Stimulated activated CD4-positive, alpha-beta T cell treated with anti-CD3 and anti-CD28 coated beads, Interleukin-15, amount 100 ng/mL, for 48 hours (primary cell): ENCODE measurements at places on chromosomes 7 and 10.
A peak's percentile ranks its signal among the peaks of the same experiment; 100 is the strongest.

- DNase-seq: no peak
These were observed 72.8 kb downstream of the PODXL start for GRCh38 chr7:131483586-131483985.

- no peak for DNase-seq
These were observed 56.2 kb upstream of the PPP2R2D start for GRCh38 chr10:131844529-131845084.

DNA sequence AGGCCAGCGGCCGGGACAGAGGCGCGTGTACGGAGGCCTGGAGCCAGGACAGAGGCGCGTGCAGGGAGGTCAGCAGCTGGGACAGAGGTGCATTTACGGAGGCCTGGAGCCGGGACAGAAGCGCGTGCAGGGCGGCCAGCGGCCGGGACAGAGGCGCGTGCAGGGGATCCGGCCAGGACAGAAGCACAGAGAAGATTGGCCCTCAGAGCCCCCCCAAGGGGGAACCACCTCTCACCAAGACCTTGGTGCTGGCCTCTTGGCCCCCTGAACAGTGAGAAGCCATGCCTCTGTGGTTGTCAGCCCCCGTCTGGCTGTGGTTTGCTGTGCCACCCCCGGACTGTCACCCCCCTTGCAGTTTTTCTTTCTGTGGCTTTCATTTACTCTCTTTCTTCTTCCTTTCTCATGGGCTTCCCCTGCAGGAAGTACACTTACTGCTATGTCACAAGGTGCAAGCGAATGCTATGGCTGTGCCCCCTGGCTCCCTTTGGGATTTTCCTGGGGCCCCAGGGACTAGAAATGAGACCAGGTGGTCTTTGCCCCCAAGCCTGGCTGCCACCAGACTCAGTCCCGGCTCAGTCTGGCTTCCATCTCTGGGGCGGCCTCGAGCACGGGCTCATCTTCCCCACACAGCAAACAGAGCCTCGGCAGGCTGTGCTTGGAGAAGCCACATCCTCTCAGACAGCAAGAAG, 41.1 kb downstream of the INSIG1 start:
- DNase-seq: no peak

DNA sequence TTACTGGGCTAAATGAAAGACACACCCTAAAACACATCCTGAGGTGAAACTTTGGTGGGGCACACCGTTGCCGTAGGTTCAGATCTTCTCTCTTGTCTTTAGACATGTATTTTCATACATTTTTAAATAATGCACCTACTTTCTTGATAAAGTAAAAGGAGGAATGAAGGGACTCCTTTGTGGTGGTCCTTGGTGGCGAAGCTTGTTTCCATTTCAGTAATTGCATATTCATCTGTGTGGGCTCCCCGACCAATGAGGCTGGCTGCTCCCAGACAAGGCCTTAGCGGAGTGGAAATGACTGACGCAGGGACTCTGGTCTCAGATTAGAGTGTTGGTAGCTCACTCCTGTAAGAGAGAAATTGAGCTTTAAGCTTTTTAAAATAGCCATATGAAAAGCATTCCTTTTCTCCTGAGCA, 815 bp downstream of the CCSER2 start:
- DNase-seq: peak; percentile 61

- no peak for DNase-seq
These were observed 536.5 kb downstream of the TNS3 start for GRCh38 chr7:47045207-47046051.

- no peak for DNase-seq
These were observed 97.2 kb downstream of the GALNT17 start for GRCh38 chr7:71229148-71229547.

DNA sequence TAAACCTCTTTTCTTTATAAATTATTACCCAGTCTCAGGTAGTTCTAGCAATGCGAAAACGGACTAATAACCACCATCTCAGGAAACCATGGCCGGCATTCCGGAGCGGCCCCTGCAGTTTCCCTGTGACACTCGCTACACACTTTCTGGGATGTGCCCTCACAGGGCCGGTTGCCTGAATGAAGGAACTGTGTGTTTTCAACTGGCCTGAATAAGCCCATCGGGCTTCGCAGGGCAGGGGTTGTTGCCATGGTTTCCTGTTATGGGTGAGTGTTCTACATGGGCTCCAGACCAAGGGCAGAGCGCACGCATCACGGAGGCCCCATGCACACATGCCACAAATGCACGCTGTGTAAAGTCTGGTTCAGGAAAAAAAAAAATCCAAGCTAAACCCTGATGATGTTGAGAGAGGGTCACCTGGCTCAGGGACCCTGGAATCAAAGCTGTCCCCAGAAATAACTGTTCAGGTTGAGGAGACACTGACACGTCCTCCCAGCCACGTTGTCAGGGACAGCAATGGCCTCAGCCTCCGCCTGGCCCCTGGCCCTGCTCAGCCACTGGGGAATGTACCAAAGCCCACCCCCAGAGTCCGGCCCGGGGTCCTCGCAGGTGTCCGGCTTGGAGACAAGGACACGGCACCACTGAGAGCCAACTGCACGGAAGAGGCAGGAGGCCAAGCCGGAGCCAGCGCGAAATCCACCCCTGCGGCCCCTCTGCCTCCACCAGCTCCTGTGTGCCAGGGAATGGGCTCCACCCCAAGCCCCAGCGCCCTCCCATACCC, 47.9 kb downstream of the STK32C start:
- no peak for DNase-seq

DNA sequence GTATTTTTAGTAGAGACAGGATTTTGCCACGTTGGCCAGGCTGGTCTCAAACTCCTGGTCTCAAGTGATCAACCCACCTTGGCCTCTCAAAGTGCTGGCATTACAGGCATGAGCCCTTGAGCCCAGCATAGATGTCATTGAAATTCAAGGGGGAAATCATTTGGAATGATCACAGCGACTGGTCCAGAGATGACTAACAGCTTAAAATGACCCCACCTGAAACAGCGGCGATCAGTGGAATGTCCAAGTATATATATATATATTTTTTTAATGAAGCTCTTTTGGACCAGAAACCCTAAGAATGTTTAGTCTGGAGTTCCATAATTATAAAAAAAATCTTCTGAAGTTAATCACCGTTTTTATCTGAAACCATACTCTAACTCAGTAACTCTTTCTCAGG, 12.5 kb upstream of the AKR1E2 start:
- no peak for DNase-seq

- DNase-seq: no peak
These were observed 66.4 kb upstream of the SEC61G start for GRCh38 chr7:54825368-54825767.

DNA sequence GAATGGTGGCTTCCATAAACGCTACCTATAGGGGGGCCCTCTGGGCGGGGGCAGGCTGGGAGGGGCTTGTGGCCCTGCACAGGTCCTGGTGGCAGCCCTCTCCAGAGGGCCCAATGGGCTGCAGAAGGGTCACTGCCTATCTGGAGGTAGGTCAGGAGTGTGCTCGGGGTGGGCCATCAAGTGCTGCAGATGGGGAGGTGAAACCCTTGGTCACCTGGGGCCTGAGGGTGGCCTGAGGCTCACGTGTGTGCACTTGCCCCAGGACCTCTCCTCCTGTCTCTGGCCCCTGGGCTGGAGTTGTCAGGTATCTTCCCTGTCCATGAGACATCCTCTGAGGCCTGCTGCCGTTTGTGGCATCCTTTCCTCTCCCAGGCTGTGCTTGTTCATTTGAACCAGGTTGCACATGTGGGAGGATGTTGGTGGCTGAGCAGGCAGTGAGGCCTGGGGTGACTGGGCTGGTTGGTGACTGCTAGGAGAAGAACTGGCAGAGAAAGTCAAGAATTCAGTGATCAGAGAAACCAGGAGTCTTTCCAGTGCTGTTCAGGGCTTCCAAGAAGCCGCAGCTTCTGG, 21.1 kb upstream of the SH2D4B start:
- no peak for DNase-seq

DNA sequence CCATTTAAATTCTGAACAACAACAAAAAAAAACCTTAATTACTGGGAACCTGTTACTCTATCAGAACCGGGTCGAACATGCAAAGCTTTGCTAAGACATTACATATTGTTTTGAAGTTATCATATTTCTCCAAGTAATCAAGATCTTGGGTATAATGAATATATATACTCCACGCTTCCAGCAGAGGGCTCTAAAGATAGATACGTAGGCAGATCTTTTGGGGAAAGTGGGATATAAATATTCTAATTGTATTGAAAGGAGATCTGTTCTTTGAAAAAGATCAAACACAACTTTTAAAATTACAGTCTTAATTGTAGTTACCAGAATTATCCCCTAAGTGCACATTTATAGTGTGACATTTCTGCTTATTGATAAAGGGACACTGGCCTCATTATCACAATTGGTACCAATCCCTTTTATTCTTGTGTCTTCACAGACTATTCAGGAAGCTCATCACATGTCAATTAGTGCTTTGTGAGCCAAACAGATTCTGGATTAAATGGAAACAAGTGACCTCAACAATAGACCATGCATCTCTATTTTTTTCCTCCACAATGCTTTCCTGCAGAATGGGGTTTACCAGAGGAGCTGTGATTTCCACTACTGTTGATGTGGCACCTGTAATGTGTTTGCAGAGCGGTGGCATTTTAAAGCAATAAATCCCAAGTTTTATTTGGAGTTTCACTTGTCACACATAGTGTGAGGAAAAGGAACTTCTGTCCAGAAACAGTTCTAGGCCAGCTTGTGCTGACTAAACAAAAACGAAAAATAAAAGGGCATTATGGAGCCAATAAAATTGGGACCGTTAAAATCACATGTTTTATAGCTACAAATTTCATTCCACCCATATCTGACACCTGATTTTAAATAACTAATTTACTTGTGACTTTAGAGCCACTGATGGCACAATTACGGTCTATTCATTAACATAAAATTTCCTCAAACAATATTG, 122.4 kb downstream of the CTTNBP2 start:
- DNase-seq: no peak

GRCh38 chr10:31878486-31878885, 50.1 kb downstream of the ARHGAP12 start:
- no peak for DNase-seq

DNA sequence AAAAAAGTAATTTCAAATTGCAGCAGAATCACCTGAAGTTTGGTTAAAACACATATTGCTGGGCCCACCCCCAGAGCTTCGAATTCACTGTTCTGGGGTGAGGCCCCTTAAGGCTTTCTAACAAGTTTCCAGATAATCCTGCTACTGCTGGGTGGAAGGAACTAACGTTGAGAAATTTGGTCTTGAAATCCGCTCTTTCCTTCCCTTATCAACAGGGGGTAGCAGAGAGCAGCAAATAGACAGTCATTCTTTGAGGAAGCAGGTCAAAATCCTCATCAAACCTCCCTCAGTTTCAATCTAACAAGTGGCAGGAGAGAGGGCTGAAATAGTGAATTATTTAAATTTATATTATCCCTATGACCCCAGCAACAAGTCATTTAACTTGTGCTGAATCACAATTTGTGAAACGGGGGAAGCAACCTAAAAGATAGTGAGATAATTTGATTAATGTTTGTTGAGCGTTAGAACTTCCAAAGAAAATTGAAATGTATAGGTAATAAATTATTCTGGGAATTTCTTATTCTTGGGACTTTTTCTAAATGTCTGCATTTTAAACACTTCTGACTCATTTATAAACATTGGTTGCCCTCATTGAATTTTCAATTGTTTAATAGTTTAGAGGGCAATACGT, 21.7 kb upstream of the MALSU1 start:
- no peak for DNase-seq

DNA sequence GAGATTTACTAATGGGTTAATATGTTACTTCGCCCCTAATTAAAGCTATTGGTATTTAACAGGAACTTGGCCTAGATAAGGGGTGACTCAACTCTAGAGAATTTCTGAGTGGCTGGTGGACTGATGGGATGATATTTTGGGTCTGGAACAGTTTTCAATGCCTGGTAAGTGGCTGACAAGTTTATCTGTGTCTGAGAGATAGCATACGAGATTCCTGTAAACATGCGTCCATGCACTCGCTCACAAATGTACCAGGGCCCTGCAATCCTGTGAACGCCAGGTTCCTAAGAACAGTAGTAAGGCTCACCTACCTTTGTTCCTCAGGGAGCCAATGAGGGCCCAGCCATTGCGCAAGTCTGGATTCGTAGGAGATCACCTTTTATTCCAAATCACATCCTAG, 683.8 kb upstream of the ANKRD30A start:
- no peak for DNase-seq
